ENCODE measurements at places on chromosomes 13 and 19.

GRCh38 chr19:17479325-17479791 lies 9.0 kb downstream of the SLC27A1 start:
- DNase-seq, result peak; percentile 58

DNA sequence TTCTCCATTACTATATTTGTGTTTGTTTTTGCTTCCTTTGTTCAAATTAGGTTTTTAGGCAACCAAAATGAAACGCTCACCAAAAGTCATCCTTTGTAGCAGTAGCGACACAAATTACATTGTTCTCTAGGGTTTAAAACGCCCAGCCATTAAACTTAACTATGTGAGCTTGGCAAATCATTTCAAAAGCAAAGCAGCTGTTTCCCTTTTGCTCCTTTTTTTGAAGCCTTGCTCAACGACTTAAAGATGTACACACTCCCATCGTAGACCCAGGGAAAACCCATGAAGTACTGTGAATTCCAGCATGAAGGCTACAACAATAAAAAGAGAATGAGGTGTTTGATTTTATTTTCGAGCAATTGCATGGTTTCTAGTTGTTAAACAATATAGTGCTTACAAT lies 106.7 kb downstream of the RAP2A start:
- peak; percentile 78 for DNase-seq

GRCh38 chr13:66821551-66821950 lies 408.6 kb downstream of the PCDH9 start:
- no peak for DNase-seq

GRCh38 chr19:34075661-34076091 lies 96.6 kb upstream of the LSM14A start:
- peak; percentile 0 for DNase-seq

- DNase-seq, result no peak
These were observed 837.2 kb upstream of the MIR17HG start for GRCh38 chr13:90510319-90510718.

DNA sequence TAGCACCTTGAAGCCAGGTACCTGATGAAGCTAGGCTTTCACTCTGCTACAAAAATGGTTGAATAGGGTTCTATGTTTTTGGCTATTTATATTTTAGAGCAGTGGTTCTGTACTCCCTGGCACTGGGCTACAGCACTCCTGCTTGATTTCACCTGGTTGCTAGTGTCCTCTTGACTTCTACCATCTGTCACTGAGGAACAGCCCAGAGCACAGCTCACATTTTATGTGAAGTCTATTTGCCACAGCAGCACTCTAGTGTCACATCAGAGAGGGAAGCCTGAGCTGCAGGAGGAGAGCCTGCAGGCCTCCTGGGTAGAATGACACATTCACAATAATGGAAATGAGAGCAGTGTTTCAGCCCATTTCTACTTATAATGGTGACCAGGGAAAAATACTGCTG lies 184.2 kb downstream of the ZNF486 start:
- DNase-seq, result no peak

DNA sequence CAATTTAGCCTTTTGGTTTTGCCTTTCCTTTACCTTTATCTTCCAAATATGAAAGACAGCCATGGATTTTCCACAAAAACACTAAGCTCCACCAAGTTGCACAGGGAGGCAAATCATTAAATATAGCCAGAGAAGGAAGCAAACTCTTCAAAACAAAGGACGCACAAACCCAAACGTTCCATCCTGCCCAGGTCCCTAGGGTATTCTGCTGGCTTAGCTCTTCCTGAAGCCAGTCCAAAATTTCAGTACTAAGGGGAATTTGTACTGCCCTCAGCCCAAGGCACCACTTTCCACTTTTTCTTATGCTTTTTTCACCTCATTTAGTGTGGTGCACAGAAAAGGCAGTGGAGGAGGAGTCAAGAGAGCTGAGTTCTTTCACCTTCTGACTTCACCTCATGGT lies 169.9 kb downstream of the FLT1 start:
- no peak for DNase-seq

DNA sequence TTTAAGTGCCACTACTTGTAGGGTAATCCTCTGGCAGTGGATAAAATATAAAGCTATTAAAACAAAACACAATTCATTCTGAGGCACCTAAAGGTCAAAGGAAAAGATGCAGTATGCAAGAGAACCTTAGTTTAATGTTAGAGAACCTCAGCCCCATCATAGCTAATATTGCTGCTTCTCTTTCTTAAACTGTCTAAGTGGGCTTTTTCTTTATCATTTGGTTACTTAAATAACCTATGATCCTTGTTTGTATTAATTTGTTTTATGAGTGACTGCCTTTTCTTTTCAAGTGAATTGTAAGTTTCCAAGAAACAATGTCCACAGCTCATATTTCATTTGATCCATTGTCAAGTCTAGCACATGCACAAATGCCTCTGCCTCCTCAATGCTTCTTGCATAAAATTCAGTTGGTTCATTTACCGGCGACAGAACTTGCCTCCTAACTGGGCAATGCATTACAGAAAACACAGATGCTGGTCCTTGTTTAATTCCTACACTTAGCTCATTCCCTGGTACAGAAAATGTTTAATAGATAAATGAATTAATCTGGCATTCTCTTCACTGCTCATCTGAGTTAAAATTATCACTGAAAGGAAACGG lies 1049.8 kb downstream of the OLFM4 start:
- DNase-seq, result no peak

DNA sequence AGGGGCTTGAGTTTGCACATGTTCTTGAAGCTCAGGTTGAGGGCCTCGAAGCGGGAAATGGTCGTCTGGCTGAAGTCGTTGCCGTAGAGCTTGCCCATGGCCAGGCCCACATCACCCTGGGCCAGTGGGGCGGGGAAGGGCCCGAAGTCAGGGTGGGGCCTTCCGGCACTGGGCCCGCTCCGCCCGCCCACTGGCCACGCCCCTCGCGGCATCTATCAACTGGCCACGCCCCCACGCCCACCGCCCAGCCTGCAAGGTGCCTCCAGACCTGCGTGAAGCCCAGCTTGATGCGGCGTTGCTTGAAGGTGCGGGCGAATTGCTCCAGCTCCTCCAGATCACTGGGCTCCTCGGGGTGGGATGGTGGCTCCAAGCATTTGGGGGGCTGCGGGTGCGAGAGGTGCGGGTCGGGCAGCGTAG lies 19.9 kb downstream of the ZNF574 start:
- DNase-seq, result no peak

DNA sequence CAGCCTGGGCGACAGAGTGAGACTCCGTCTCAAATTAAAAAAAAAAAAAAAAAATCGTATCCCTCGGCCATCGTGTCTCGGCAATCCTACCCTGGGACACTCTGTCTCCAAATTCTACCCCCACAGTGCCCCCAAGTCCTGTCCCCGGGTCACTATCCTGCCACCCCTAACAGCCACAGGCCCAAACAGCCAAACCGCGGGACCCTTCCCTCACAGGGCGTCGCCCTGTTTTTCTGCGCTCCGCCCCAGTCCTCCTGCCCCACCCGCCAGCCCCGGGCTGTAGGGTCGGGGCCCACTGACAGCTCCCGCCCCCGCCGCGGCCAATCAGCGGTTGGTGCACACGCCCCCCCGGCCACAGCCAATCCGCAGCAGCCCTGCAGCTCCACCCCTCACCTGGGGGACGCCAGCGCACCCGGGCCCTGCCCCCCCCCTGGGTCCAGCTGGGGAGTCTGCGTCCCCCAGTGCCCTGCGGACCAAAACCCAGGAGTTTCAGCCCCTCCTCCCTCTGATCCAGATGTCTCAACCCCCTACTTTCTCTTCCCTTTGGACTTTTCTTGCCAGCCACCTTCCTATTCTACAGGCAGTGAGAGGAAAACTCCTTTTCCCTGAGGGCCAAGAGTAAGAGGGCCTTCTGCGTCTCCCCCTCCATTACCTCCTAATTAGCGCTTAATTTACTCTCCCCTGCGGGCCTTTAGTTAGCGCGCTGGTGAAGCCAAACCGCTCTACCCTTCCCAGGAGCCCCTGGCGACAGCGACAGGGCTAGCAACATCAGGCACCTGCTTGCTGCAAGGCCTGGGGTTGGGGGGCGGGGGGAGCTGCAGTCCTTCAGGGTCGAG lies 1.5 kb upstream of the BCAT2 start:
- DNase-seq, result peak; percentile 68

DNA sequence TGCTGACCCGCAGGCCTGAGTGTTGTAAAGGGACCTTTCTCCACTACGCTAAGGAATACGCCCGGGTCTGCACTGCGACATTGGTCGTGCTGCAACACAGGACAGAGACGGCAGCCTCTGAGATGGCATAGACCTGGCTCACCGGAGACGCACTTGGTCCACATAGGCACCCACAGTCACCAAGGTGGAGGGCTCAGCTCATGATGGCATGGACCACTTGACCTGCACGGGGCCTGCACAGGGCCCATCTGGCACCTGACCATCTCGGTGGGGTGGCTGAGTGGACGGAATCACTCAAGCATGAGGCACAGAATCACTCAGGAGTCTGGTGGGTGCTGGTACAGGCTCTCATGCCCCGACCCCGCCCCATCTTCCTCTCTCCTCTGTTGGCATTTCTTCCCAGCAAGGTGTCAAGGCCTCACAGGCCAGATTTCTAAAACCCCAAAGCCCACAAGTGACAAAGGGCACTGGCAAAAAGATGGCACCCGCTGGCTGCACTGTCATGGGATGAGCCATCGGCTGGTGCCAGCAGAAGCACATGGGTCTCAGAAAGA lies 45.9 kb downstream of the TSHZ3 start:
- no peak for DNase-seq

- DNase-seq, result peak; percentile 52
These were observed 772 bp downstream of the GPC6 start for GRCh38 chr13:93227280-93227877.

GRCh38 chr19:10699650-10700335 lies 1.4 kb upstream of the QTRT1 start:
- DNase-seq, result peak; percentile 68

DNA sequence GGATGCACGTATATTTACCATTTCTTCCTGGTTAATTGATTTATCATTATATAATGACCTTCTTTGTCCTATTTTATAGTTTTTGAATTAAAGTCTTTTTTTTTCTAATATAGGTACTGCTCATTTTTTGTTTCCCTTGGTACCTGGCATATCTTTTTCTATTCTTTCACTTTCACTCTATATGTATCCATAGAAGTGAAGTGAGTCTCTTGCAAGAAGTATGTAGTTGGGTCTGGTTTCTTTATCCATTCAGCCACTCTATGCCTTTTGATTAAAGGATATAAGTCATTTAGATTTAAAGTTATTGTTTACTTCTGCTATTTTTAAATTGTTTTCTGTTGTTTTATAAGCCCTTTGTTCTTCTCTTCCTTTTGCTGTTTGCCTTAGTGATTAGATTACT lies 194.3 kb upstream of the SLITRK6 start:
- DNase-seq, result no peak

DNA sequence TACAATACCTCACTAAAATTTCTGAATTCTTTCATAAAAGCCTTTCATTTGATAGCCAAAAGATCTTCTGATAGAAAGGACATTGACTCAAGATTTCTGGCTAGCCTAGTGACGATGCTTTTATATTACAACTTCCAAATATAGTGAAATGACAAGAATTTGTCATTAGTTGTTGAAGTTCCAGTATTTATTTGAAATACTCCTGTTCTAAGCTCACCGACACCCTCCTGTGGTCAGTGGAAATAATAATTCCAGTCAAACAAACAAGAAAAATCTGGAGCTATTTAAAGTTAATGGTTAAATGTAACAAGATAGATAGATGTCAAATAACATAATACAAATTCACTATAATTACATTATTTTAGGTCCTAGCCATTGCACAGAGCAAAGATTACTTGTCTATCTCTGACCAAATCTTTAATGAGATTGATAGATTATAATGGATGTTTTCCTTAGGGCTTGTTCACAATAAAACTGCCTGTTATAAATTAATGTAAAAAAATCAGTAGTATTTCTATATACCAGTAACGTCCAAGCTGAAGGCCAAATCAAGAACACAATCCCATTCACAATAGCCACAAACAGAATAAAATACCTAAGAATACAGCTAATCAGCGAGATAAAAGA lies 195.5 kb downstream of the RGCC start:
- peak; percentile 79 for DNase-seq

GRCh38 chr19:16895467-16896145 lies 6.8 kb downstream of the F2RL3 start:
- peak; percentile 11 for DNase-seq

GRCh38 chr19:13984875-13985741 lies 21.0 kb downstream of the RFX1 start:
- peak; percentile 71 for DNase-seq

DNA sequence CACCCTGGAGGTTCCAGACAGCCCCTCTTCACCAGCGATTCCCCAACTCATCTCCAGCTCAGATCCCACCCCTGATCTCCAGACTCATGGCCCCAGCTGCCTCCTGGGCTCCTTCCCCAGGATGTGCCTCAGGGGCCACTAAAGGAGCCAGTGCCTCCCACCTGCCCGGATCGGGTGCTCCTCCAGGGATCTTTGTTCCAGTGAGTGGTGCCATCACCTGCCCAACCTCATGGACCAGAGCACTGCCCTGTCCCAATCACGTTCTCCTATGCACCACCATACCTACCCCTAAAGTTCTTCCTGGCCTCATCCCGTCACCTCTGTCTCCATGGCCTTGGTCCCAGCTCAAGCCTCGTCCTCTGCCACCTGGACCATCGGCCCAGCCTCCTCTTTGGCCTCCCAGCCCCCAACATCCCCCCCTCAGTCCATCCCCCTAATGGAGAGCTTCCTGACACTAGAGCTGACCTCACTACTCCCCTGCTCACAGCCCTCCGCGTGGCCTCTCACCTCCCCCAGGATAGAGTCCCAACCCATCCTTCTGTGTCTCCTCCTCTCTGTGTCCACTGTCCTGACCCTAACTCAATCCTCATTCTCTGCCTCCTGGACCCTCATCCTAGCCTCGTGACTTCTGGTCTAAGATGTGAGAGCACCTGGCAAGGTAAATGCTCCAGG lies 8.8 kb upstream of the GARIN5A start:
- DNase-seq, result no peak

DNA sequence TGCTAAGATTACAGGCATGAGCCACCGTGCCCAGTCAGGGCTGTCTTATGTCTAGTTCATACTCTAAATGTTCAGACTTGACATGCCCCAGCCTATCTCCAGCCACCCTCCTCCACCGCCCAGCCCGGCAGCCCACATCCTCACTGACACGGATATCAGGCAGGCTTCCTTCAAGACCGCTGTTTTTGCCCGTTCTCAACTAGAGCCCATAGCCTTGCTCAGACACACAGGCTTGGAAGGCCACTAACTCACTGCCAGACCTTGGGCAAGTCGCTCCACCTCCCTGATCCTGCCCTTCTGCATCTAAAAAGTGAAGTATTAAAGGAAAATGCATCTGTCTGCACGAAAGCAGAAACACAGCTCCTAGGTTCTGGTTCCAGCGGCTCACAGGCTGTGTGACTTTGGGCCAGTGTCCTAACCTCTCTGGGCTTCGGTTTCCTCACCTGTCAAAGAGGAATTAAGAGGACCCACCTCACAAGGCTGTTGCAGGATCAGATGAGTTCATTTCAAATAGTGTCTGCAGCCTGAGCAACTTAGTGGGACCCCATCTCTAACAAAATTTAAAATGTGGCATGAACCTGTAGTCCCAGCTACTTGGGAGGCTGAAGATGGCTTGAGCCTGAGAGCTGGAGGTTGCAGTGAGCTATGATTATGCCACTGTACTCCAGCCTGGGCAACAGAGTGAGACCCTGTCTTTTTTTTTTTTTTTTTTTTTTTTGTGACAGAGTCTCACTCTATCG lies 14.5 kb upstream of the CERS4 start:
- no peak for DNase-seq

- no peak for DNase-seq
These were observed 714 bp downstream of the NDFIP2 start for GRCh38 chr13:79481685-79482052.

Data from fibroblast of villous mesenchyme (primary cell).